ENCODE measurements at places on chromosomes 11 and 22. TPM values are rescaled to one million over a fixed set of nuclear protein-coding genes. Genes with fewer than 3 reads are reported as not detected.

DNA sequence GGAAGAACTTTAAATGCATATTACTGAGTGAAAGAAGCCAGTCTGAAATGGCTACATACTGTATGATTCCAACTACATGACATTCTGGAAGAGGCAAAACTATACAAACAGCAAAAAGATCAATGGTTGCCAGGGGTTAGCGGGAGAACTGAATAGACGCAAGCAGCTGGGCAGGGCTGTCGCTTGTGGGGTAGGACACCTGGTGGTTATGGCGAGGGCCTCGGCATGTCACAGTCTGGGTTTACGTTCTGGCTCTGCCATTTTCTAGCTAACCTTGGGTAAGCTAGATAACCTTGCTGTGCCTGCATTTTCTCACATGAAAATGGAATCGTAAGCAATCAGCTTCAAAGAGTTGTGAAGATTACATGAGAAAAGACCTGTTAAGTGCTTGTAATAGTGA is 55.2 kb upstream of the SYT13 start:
- H3K4me3 ChIP-seq: no peak overlapping the region
- H3K4me1 ChIP-seq: peaks cover 8% of the 10 kb centered on the region
- H3K27me3 ChIP-seq: peaks cover 12% of the 10 kb centered on the region
- H3K36me3 ChIP-seq: no peaks in the 10 kb centered on the region
- no peak for DNase-seq

GRCh38 chr11:80163011-80163410 is 722.2 kb upstream of the TENM4 start:
- H3K27ac ChIP-seq: no peak overlapping the region
- no peaks in the 10 kb centered on the region for H3K27me3 ChIP-seq
- H3K4me3 ChIP-seq: no peak overlapping the region
- no peaks in the 10 kb centered on the region for H3K36me3 ChIP-seq
- H3K4me1 ChIP-seq: no peaks in the 10 kb centered on the region
- DNase-seq: no peak

TRIM49 gene
- not detected for total RNA-seq

DNA sequence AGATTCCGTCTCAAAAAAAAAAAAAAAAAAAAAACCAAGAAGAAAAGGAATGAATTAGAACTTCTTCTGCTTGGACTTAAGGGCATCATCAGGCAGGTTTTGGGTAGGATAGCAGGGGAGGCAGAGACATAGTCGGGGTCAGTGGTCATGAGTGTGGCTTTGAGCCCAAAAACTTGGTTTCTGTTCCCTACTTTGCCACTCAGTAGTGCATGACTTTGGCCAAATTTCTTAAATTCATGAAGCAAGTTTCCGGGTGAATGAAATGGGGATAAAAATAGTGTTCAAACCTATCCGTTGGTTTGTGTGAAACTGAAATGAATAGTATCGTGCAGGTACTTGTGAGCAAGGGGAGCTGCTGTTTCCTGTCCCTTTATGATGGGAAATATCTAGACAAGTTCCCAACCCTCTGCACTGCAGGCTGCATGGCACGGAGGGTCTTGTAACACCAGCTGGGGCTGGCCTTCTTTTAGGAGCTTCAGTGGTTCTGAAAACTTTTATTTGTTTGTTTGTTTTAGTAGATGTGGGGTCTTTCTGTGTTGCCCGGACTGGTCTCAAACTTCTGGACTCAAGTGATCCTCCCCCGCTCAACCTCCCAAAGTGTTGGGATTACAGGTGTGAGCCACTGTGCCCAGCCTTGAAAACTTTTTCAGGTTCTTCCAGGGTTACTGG is 18.4 kb downstream of the NEAT1 start:
- peak overlapping the region; percentile 83 for H3K27ac ChIP-seq
- peaks cover 4% of the 10 kb centered on the region for H3K36me3 ChIP-seq
- peaks cover 59% of the 10 kb centered on the region for H3K4me1 ChIP-seq
- H3K27me3 ChIP-seq: no peaks in the 10 kb centered on the region
- DNase-seq: no peak
- H3K4me3 ChIP-seq: peak overlapping the region; percentile 51
